Stimulated activated CD4-positive, alpha-beta T cell treated with anti-CD3 and anti-CD28 coated beads, Interleukin-15, amount 100 ng/mL, for 24 hours (primary cell): ENCODE measurements at places on chromosomes 2 and 18.

GRCh38 chr2:205768815-205769494, 86.7 kb downstream of the NRP2 start:
- no peak for DNase-seq

DNA sequence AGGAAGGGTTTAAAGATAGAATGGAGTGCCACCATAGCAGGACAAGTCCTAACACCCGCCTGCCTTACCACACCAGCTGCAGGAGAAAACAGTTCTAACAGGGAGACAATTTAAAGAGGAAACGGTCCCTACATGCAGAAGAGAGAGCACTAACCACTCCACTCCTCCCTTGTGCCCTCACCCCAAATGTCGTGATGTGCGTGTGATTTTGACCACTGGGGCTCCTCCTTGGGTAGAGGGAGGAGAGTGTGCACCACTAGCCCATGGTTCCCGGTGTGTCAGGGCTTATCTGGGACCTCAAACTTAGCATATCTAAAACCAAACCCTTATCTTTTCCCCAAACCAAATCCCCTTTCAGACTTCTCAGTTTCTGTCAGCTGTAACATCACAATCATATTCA, 105.5 kb upstream of the CCDC68 start:
- DNase-seq, result no peak

- DNase-seq, result no peak
Observed at GRCh38 chr2:215527736-215528135, 91.9 kb upstream of the FN1 start.

DNA sequence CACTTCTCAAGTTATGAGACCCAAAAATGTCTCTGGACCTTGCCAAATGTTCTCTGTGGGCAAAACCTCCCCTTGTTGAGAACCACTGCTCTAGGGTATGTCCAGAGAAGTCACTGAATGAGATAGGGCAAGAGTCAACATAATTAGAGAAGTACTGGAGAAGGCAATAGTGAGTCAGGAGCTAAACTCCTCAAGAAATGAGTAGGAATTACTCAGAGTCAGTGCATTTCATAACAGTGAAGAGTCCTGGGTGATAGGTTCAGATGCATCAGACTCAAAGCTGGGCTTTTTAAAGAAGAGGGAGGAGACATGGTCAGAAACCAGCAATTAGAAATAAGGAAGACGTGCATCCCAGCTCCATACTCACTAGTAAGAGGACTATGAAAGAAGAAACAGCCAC, 38.6 kb upstream of the IHH start:
- no peak for DNase-seq

- DNase-seq, result no peak
Observed at GRCh38 chr2:66430505-66431273, 4.2 kb upstream of the MEIS1 start.

DNA sequence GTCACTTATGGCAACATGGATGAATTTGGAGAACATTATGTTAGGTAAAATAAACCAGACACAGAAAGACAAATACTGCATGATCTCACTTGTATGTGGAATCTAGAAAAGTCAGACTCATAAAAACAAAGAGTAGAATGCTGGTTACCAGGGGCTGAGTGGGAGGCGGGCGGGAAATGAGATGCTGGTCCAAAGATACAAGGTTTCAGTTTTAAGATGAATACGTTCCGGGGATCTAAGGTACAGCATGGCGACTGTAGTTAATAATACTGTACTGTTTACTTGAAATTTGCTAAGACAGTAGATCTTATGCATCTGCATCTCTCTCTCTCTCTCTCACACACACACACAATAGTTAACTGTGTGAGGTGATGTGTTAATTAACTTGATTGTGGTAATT, 14.2 kb downstream of the FAM110C start:
- DNase-seq, result peak; percentile 66

GRCh38 chr2:229201521-229201920, 69.6 kb downstream of the PID1 start:
- no peak for DNase-seq

GRCh38 chr18:42860011-42860410, 255.5 kb downstream of the RIT2 start:
- DNase-seq, result no peak

GRCh38 chr2:109609352-109610024, 4.3 kb downstream of the SEPTIN10 start:
- no peak for DNase-seq

DNA sequence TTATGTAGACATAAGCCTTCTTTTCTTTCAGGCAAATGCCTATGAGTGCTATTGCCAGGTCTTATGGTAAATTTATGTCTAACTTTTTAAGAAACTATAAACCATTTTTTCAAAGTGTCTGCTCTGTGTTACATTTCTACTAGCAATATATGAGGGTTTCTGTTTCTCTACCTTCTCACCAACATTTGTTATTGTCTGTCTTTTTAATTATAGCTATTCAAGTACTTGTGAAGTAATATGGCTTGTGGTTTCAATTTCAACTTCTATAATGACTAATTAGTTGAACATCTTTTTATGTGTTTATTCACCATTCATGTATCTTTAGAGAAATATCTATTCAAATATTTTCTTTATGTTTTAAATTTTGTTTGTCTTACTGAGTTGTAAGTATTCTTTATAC, 213.1 kb upstream of the MC4R start:
- no peak for DNase-seq

DNA sequence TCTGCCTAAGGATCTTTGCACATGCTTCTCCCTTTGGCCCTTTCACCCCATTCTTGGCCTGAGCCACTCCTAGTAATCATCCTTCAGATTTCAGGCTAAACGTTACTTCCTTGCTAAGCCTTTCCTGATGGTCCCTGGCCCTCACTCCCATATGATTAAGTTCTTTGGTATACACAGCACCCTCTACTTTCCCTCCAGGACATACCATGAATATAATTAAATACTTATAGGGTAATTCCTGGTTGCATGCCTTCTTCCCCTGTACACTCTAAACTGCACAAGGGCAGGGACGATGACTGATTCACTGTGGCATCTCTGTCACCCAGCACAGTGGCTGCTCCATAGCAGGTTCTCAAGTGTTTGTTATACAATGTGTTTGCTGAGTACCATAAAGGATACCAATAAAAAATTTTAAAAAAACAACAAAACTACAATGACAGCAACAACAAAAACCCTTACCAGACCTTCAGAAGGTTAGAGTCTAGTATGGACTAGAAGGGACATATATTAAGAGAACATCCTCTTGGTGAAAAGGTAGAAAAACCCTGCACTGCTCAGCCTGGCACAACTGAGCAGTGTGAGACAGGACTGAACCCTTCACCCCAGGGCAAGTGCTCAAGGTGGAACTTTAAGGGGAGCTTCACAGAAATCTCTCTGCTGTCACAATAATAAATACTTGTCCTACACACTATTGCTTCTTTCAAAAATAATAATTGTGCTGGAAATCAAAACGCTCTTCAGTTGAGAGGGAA, 76.2 kb downstream of the AAK1 start:
- DNase-seq, result no peak

- no peak for DNase-seq
Observed at GRCh38 chr2:182817558-182817957, 48.9 kb downstream of the FRZB start.

DNA sequence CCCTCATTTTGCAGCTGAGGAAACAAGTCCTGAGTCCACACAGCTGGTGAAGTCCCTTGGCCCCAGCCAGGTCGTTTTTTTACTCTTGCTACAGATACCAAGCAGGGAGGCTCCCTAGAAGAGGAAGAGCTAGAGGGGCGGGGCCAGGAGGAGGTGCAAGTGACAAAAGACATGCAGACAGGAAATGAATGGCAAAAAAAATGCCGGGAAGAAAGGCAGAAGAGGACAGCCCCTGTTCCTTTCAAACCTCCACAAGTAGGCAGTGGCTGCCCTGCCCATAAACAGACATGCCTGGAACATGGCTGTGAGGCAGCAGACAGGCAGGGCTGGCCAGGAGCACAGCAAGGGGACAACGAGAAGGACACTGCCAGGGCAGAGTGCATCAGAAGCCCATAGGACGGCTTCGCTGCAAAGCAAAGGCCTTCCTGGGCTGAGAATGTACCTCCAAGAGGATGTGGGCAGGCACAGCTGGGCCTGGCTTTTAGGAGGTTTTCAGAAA, 108.7 kb downstream of the ZBTB7C start:
- DNase-seq, result peak; percentile 33

DNA sequence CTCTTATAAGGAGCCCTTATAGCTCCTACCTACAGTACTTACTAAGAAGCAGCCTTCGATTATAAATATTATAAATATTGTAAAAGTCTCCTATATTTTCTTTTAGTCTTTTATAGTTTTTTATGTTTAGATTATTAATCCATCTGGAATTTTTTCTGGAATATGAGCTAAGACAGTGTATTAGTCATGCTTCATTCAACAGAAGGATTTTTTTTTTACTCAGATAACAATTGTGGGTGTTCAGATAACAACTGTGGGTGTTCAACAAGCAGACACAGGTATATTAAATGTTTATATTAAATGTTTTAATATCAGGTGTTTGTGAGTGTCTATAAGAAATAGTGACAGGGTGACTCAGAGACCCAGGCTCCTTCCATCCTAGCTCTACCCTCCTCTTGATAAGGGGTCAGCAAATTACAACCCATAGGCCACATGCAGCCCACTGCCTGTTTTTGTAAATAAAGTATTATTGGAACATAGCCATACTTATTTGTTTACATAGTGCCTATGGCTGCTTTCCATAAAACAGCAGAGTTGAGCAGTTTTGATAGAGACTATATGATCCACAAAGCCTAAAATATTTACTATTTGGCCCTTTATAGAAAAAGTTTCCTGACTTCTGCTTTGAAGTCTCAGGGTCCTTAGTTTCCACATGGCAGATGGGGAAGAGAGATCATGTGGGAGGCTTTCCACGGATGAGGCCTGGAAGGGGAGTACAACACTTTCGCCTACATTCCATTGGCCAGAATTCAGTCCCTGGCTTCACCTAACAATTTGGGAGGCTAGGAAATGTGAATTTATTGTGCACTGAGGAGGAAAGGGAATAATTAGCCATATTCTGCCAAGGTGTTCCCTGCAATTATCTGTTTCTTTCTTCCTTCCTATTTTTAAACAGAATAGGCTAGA, 4.3 kb upstream of the SPATS2L start:
- DNase-seq, result no peak

GRCh38 chr2:230230496-230231200, 5.1 kb downstream of the SP140 start:
- no peak for DNase-seq

- no peak for DNase-seq
Observed at GRCh38 chr2:177549171-177549570, 156.6 kb downstream of the AGPS start.

- peak; percentile 62 for DNase-seq
Observed at GRCh38 chr2:30165050-30165520, 18.3 kb downstream of the YPEL5 start.

DNA sequence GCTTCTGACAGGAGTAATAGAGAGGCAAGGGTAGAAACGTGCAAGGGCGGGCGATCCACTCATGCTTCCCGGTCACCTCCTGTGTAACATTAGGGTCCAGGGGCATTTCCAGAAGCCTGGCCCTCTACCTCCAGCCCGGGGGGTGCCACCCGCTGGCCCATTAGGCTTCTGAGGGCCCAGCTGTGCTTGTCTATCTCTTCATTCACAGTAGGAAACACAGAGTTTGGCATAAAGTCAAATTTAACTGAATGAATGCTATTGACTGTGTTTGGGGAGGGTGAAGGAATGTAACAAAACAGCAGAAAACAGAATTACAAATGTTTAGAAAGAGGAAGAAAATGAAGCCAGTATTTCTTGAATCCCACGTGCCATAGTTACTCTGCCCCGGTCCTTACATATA, 112.4 kb upstream of the SLC66A3 start:
- no peak for DNase-seq

- no peak for DNase-seq
Observed at GRCh38 chr2:55862673-55863390, 60.8 kb downstream of the EFEMP1 start.

DNA sequence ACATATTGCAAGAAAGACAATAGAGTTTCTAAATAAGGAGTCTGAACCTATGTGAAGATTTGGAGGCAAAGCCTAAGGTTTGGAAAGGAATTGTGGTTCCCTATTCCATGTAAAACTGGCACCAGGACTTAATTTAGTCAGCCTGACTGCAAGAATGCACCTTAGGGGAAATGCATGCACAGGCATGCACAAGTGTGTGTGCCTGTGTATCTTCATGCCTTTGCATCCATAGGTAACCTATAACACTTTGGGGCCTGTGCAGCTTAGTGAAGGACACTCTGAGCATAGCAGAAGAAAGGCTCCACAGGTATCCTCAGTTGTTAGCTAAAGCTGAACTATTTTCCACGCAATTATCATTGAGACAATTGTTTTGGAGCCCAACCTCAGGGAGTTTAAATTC, 73.4 kb downstream of the RPRM start:
- DNase-seq, result no peak

DNA sequence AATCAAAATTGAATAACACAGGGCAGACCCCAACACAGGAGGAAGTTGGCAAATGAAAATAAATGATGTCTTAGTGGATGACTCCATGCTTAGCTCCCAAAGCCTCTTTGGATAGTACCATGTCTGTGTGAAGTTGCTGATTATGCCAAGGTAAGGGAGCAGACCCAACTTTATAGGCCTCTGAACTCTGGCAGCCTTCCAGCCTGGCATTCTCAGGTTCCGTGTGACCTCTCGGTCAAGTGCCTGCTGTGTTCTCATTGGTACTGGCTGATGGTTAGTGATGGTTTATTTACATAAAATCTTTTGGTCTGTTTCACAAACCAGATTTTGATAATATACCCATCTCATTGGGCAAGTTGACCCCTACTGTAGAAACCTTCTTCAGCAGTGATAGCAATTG, 112.2 kb upstream of the TTC39C start:
- DNase-seq, result no peak

DNA sequence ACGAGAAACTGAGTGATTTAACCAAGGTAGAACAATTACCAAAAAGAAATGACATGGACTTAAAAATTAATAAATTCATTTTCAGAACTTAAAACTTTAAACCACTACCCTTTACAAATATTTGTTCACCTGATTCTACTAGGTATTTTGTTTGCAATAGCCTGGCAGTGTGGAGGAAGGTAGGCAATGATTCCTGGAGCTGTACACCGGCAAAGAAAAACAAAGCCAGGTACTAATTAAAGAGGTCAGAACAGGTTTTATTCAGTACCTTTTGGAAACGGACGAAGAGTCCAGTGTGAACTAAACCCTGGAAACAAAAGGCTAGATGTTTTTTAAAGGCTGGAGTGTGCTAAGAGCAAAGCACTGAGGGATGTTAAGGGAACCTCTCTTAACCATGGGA, 561.3 kb upstream of the FSHR start:
- DNase-seq, result no peak

DNA sequence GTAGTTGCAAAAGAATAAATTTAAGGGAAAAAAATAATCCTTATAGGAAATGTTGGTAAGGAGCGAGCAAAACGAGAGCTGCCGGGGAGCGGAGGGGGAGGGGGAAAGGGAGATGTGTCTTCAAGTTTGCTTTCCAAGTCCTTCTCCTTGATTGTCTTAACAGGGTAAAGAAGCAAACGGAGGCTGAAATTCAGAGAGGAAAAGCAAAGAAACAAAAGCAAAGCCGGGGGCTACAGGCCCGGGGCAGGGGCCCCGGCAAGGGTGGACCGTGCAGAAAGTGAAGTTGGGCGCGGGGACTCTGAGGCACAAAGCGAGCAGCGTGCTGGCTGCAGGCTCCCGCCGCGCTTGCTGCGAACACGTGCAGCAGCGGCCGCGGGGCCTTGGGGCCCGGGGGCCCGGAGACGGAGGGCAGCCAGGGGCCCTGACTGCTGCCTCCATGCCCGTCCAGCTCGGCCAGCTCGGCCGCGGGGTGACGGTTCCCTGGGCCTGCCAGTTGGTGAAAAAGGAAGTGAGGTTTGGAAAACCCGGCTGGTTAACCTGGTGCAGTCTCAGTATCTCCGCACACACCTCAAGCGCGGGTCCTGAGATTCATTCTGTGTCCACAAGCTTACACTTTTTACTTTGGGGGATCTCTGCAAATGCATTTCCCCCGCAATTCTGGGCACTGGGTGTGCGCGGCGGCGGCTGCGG, 4.1 kb downstream of the BCL11A start:
- DNase-seq, result peak; percentile 33
